Posterior vena cava (tissue), 2 donors: ENCODE measurements at places on chromosomes 13 and 19. TPM values are rescaled to one million over a fixed set of nuclear protein-coding genes. Genes with fewer than 3 reads are reported as not detected.

Gene KIR3DL1
- not detected for total RNA-seq

Gene ZSWIM9
- total RNA-seq, result 8.6 TPM

Gene NPAS1
- total RNA-seq, result 0.38 TPM

Gene ZNF350
- total RNA-seq, result 12.1 TPM

Gene GNA15
- total RNA-seq, result 7.0 TPM

Gene KIR2DL3
- not detected for total RNA-seq

Gene TGFBR3L
- total RNA-seq, result 4.4 TPM

Gene PRODH2
- not detected for total RNA-seq

Gene OR7C1
- not detected for total RNA-seq

Gene GTF3A
- total RNA-seq, result 99.9 TPM
